ENCODE measurements at places on chromosomes 3 and 15. TPM values are rescaled to one million over a fixed set of nuclear protein-coding genes. Genes with fewer than 3 reads are reported as not detected.
A peak's percentile ranks its signal among the peaks of the same experiment; 100 is the strongest.

VILL gene
- 15.4 TPM for total RNA-seq

DNAH12 gene
- total RNA-seq: not detected

TGM4 gene
- total RNA-seq: not detected

MME gene
- not detected for total RNA-seq

PLA1A gene
- total RNA-seq: not detected

CHMP2B gene
- total RNA-seq: 22.5 TPM

DNA sequence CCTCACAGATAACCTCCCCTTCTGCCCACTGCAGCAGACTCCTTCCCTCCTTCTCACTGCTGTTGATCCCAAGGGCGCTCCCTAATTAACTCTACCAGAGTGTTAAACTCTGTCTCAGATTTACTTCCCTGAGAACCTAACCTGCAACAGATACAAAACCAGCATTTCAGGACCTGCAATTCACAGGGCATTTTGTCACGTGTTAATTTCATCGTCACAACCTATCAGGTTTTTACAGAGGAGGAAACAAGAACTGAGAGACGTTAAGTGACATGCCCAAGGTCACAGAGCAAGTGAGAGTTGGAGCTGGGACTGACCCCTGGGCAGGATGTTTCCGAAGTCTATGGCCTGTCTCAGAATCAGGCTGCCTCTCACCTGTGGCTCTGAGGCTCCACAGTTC is 223.9 kb downstream of the UACA start:
- H3K27me3 ChIP-seq: peaks cover 42% of the 10 kb centered on the region
- peak; percentile 19 for DNase-seq
- H3K27ac ChIP-seq: no peak overlapping the region

DNA sequence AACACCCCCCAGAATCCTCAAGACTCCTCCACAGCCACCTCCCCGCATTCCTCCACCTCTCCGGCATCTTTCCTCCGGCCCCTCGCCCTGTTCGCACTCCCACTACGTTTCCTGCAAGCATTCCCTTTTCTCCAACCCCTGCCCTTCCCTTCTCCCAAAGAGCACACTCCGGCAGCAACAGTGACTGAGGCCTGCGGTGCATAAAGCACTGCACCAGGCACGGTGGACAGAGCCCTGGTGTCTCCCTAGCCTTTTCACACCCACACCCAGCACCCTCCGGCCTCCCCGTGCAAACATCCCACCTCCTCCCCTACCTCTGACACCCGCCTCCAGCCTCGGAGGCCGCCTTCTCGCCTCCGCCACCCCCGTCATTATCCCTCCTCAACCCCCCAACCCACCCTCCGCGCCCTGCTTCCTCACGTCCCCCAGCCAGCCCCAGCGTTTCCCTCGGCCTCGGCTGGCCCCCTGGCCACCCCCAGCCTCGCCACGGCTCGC is 577 bp downstream of the ZNF148 start:
- peak overlapping the region; percentile 86 for H3K27ac ChIP-seq
- peak overlapping the region; percentile 97 for H3K4me3 ChIP-seq
- DNase-seq: peak; percentile 60
- H3K4me1 ChIP-seq: peaks cover 32% of the 10 kb centered on the region

GRCh38 chr15:29633971-29634370 is 188.3 kb downstream of the TJP1 start:
- no peaks in the 10 kb centered on the region for H3K36me3 ChIP-seq
- H3K27me3 ChIP-seq: no peaks in the 10 kb centered on the region
- no peaks in the 10 kb centered on the region for H3K4me1 ChIP-seq
- no peak overlapping the region for H3K4me3 ChIP-seq
- DNase-seq: no peak

GRCh38 chr15:73227433-73228056 is 141.2 kb downstream of the HCN4 start:
- peaks cover 5% of the 10 kb centered on the region for H3K27me3 ChIP-seq
- H3K27ac ChIP-seq: no peak overlapping the region
- peaks cover 30% of the 10 kb centered on the region for H3K4me1 ChIP-seq

DNA sequence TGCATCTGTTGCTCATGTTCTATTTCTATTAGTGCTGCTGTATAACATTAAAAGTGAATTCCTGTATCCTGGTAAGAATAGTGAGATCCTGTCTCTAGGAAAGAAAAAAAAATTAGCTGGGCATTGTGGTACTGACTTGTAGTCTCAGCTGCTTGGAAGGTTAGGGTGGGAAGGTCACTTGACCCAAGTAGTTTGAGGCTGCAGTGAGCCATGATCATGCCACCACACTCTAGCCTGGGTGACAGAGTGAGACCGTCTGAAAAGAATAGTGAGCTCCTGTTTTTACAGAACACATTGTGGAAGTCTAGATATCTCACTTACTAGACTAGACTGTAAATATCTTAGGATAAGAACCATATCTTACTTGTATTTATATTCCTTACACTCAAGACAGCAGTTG is 4.6 kb downstream of the ATP11B start:
- H3K4me1 ChIP-seq: peaks cover 34% of the 10 kb centered on the region
- H3K27me3 ChIP-seq: no peaks in the 10 kb centered on the region
- DNase-seq: no peak
- H3K27ac ChIP-seq: no peak overlapping the region
- peaks cover 26% of the 10 kb centered on the region for H3K36me3 ChIP-seq

DNA sequence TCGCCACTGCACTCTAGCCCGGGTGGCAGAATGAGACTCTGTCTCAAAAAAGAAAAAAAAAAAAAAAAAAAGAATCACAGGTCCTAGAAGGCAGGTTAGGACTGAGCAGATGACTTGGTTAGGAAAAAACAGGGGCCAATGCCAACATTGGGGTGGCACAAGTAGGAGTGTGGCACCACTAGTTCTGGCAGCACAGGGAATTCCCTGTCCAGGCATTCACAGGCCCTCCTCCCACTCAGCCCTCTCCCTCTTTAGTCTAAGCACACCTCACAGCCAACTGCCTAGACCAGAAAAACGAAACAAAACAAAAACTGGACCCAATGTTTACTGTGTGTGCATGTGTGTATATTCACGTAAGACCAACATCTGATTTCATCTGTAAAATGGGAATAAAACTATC is 10.5 kb downstream of the THOC7 start:
- no peaks in the 10 kb centered on the region for H3K27me3 ChIP-seq
- peaks cover 15% of the 10 kb centered on the region for H3K36me3 ChIP-seq
- H3K4me3 ChIP-seq: no peak overlapping the region
- H3K27ac ChIP-seq: no peak overlapping the region
- H3K4me1 ChIP-seq: peaks cover 7% of the 10 kb centered on the region
- no peak for DNase-seq

- no peak overlapping the region for H3K27ac ChIP-seq
- no peak overlapping the region for H3K4me3 ChIP-seq
- H3K4me1 ChIP-seq: peaks cover 6% of the 10 kb centered on the region
- peaks cover 16% of the 10 kb centered on the region for H3K36me3 ChIP-seq
- DNase-seq: peak; percentile 43
- H3K27me3 ChIP-seq: no peaks in the 10 kb centered on the region
These were observed 29.8 kb downstream of the SPICE1 start for GRCh38 chr3:113485161-113485609.

GRCh38 chr3:51375571-51375970 is 9.5 kb upstream of the MANF start:
- no peaks in the 10 kb centered on the region for H3K36me3 ChIP-seq
- DNase-seq: no peak
- no peak overlapping the region for H3K4me3 ChIP-seq
- H3K27me3 ChIP-seq: no peaks in the 10 kb centered on the region
- peaks cover 9% of the 10 kb centered on the region for H3K4me1 ChIP-seq

- peaks cover 6% of the 10 kb centered on the region for H3K4me1 ChIP-seq
- H3K27ac ChIP-seq: no peak overlapping the region
- no peak for DNase-seq
- H3K4me3 ChIP-seq: no peak overlapping the region
These were observed 193.6 kb downstream of the FAM43A start for GRCh38 chr3:194879126-194879877.

- no peak for DNase-seq
- no peaks in the 10 kb centered on the region for H3K36me3 ChIP-seq
These were observed 20.6 kb upstream of the RFTN1 start for GRCh38 chr3:16533928-16534574.

DNA sequence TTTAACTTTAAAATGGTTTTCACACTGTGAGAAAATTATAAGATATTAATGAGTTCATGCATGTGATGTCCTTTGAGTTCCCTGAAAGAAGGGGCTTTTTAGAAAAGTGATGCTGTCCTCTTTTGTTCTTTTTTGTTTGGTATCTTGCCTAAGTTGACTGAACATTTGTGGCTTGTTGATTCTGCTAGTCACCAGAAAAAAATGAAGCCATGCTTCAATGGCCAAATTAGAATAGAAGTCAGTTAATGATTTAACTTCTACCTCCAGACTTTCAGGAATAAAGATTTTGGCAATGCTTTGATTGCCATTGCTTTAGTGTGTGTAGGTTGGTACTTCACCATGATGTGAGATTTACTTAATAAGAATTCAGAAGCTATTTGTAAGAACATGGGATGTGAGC is 260.6 kb upstream of the NECTIN3 start:
- H3K4me3 ChIP-seq: no peak overlapping the region
- no peak overlapping the region for H3K27ac ChIP-seq
- H3K4me1 ChIP-seq: peaks cover 31% of the 10 kb centered on the region
- peaks cover 19% of the 10 kb centered on the region for H3K36me3 ChIP-seq
- peaks cover 8% of the 10 kb centered on the region for H3K27me3 ChIP-seq

DNA sequence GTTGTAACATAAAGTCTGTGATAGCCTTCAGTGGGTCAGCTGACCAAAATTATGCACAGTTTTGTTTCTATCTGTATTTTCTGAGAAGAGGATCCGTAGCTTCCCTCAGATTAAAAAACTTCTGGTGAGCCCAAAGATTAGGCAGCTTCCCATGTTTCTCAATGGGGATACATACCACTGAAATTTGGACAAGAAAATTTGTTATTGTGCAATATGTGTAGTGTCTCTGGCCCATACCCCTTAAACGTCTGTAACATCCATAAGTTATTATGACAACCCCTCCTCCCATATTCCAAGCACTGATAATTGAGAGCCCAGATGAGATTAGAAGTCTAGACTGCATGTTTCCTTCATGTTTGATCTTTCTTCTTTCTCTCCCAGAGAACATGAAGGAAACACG is 1.9 kb upstream of the MITF start:
- DNase-seq: no peak
- peaks cover 52% of the 10 kb centered on the region for H3K27me3 ChIP-seq
- H3K4me1 ChIP-seq: peaks cover 3% of the 10 kb centered on the region
- no peak overlapping the region for H3K27ac ChIP-seq
- no peak overlapping the region for H3K4me3 ChIP-seq

DNA sequence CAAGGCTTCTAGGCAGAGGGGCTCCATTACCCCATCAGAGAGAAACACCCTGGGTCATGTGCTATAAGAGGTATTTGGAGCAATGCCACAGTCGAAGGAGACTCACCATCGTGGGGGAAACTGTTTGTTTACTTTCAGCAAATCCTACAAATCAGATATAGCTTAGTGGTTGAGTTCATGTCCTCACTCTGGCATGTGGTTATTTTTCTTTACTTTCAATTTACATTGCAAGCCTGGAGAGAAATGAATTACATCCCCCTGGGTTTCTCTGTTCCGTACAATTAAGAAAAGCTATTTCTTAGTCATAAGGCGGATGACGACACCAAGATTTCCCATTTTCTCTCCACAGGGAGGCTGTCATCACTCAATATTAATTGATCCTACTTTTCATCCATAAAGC is 36.9 kb downstream of the RFTN1 start:
- H3K27ac ChIP-seq: peak overlapping the region; percentile 52
- DNase-seq: no peak
- H3K4me3 ChIP-seq: no peak overlapping the region
- no peaks in the 10 kb centered on the region for H3K27me3 ChIP-seq
- peaks cover 50% of the 10 kb centered on the region for H3K4me1 ChIP-seq

- H3K27ac ChIP-seq: no peak overlapping the region
- no peak overlapping the region for H3K4me3 ChIP-seq
- peaks cover 56% of the 10 kb centered on the region for H3K36me3 ChIP-seq
- no peaks in the 10 kb centered on the region for H3K4me1 ChIP-seq
- DNase-seq: no peak
- H3K27me3 ChIP-seq: no peaks in the 10 kb centered on the region
These were observed 38.5 kb downstream of the HDC start for GRCh38 chr15:50227076-50227475.

DNA sequence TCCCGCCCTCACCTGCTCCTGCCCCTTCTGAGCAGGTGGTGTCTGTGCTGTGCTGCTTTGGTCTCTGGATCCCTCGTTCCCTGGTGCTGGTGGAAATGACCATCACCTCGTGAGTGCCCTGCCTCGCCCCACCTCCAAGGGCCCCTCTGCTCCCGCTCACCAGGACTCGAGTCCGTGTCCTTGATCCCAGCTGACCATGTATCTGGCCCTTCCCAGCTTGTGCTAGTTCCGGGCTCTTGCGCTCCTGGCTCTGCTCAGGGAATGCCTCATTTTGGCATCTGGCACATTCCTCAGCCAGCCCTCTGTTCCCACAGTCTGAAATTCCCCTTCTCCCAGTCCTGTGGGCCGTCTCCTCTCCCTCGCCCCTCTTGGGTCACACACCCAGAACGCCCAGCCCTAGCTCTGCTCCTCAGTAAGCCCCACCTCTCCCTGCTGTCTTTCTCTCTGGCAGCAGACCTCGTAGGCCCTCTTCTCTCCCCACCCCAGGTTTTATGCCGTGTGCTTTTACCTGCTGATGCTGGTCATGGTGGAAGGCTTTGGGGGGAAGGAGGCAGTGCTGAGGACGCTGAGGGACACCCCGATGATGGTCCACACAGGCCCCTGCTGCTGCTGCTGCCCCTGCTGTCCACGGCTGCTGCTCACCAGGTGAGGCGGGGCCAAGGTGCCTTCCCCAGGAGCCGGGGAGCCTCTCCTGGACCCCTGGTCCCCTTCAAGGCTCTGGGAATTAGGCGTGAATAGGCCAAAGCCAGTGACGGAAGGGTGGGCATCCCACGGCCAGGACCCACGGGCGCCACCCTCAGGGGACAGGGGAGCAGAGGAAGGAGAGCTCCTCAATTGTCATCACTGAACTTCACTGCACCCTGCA is 11.5 kb downstream of the SLC51A start:
- peaks cover 4% of the 10 kb centered on the region for H3K27me3 ChIP-seq
- H3K4me1 ChIP-seq: peaks cover 2% of the 10 kb centered on the region
- no peak overlapping the region for H3K27ac ChIP-seq

- no peaks in the 10 kb centered on the region for H3K27me3 ChIP-seq
- peaks cover 5% of the 10 kb centered on the region for H3K36me3 ChIP-seq
- peak overlapping the region; percentile 7 for H3K4me3 ChIP-seq
These were observed 1.8 kb upstream of the SNAP23 start for GRCh38 chr15:42493679-42494078.

DNA sequence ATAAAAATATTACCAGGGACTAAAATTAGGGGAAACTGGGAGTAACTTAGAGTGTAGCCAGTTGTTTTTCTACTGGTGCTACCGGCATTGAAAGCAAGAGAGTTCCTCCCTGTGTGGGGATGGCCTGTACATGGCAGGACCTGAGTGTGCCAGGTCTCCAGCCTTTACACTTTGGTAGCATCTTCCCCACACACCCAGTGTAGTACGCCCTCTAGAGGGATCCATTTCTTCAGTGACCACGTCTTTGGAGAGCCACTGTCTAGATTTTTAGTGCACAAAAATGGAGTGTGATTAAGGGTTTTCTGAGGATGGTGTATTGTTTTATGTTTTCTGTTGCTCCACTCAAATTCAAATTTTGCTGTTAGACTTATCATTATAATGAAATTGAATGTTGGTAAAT is 507.0 kb upstream of the TPRG1 start:
- peaks cover 3% of the 10 kb centered on the region for H3K36me3 ChIP-seq
- H3K4me1 ChIP-seq: no peaks in the 10 kb centered on the region
- no peak for DNase-seq
- no peak overlapping the region for H3K4me3 ChIP-seq
- H3K27ac ChIP-seq: no peak overlapping the region
- no peaks in the 10 kb centered on the region for H3K27me3 ChIP-seq

All from activated CD8-positive, alpha-beta memory T cell treated with anti-CD3 and anti-CD28 coated beads, Interleukin-2, amount 10 ng/mL, durations not matched to agents 7 days and 5 days (primary cell).